CD4-positive, alpha-beta T cell treated with Interleukin-17A for 4 hours (primary cell): ENCODE measurements at places on chromosomes 12 and 14.

DNA sequence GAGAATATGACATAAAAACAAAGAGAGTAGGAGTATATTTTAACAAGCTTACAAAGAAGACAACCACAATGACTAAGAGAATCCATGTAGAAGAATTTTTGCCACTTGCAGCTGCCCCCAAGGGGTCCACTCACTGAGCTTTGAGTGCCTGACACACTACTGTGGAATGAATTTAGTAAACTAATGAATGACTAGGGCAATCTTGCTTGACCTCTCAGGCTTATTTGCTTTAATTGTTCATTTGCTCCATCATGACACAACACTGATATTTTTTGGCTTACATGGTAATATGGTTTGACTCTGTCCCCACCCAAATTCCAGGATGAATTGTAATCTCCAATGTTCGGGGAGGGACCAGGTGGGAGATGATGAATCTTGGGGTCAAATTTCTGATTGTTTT lies 249.1 kb upstream of the FAR2 start:
- no peak for DNase-seq

- no peak for DNase-seq
Measured at GRCh38 chr12:27271206-27271605, 27.1 kb downstream of the STK38L start.

DNA sequence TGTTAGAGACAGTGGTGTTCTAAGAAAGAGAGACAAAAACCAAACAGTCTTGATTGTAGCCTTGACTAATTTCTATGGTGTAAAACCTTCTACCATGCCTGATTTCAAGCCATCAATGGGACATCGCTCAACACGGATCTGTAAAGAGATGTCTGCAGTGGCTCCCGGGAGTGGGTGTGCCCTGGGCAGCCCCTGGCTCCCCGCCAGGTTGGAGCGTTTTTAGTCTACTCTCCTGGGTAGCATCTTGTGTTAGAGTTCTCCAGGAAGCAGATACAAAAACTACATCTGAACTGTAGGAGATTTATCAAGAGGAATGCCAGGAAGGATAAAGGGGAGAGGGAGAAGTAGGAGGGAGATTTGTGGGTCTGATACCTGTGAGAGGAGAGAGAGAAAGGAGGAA lies 1212.9 kb downstream of the BCL11B start:
- no peak for DNase-seq

DNA sequence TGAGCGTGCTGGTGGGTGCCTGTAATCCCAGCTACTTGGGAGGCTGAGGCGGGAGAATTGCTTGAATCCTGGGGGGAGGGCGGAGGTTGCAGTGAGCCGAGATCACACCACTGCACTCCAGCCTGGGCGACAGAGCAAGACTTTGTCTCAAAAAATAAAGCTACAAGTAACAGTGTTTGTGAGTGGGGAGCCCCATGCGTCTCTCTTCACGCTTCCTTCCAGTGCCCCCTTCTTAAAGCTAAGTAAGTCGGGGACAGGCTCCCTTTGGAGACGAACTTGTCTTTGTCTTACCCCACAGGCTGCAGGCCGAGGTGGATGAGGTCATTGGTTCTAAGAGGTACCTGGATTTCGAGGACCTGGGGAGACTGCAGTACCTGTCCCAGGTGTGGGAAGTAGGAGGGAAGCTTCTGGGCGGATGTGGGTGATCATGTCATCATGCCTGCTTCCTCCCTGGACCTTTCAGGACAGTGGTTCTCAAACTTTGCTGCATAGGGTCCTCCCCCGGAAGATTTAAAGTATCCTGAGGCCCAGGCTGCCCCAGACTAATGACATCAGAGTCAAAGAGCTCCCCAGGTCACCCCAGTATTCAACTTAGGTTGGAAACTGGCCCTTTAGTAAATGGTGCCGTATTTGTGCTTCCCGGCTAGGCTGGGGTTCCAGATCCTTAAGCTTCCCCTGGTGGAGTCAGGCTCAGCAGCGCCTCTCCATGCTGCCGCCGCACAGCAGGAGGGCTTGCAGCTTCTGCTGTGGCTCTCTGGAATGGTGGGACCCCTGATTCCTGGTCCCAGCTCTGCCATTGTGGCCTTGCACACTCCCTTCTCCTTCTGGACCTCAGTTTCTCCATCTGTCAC lies 37.1 kb downstream of the CYP46A1 start:
- DNase-seq, result no peak

DNA sequence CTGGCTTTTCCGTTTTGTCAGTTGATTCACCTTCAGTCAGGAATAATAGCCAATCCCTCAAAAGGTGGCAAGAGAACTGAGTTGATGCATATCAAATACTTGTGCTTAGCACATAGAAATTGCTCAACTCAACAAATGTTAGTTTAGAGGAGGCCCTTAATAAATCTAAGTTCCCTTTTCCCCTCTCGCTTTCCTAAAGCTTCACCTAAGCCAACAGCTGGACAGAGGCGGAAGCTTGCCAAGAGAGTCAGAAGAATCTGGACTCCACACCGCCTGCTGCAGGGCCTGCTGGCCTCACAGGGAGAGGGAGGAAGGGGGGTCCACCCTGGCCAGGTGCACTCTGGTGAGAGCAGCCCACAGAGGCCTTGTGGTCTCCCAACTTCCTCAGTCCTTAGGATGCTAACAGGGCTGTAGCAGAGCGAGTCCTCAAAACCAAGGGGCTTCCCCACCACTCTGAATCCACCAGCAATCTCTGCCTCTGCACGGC lies 213.1 kb downstream of the CHST11 start:
- peak; percentile 23 for DNase-seq

DNA sequence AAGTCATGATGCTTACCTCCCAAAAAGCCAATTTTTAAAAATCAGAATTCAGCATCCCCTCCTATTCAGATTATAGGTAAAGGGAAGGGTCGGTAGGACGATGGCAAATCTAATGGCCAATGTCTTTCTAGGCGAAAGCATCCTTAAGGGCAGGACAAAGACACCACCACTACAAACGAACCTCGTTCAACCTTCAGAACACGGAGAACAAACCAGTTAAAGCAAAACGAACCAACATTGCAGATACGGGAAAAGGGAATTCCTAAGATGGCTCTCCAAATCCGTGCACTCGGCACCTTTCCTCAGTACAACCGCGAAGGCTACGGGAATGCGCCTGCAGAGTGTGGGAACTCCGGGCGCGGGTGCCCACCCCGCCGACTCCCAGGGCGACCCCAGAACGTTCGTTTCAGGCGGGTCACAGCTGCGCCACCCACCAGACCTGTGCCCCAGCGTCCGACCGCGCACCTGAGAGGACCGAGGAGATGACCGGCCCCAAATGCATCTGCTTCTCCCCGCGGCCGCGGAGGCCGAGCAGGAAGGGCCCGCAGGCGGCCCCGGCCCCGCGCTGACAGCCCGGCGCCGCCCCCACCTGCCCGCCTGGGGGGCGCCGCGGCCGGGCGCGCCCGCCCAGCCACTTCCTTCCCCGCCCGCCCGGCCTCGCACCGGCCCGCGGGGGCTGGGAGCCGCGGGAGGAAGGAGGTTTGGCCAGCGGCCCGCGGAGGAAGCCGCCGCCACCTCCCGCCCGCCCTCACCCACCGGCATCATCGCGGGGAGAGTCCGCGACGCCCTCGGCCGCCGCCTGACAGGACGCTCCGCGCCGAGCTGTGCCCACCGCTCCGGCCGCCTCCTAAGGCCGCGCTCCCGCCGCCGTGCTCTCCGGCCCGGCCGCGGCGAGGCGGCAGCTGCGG lies 578 bp downstream of the PPP1R13B start:
- DNase-seq, result peak; percentile 39

- DNase-seq, result no peak
Measured at GRCh38 chr12:54648265-54648664, at the start of gene DCD. Gene DCD, minus strand, starts transcription at chr12:54648365. Its CDS starts 62 bp downstream, at chr12:54648303.

DNA sequence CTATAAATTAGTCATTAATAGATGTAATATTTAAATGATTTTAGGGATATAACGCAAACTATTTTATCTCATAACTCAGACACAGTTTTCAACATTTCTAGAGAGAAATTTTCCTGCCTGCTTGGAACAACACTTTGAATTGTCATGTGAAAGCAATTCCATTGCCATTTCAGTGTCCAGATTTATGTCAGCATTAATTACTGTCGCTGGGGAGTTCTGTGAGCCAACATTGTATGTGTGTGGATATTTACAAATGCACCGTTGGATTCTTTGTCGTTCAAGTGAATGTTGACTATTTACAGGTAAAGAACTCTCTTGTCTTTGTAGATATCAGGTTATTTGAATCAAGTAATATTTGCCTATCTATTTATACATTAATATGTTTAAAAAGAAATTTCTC lies 465.3 kb upstream of the RGS6 start:
- DNase-seq, result no peak

GRCh38 chr12:128818065-128819022 lies 5.4 kb downstream of the SLC15A4 start:
- no peak for DNase-seq

- no peak for DNase-seq
Measured at GRCh38 chr12:68759852-68760251, 13.9 kb downstream of the SLC35E3 start.

DNA sequence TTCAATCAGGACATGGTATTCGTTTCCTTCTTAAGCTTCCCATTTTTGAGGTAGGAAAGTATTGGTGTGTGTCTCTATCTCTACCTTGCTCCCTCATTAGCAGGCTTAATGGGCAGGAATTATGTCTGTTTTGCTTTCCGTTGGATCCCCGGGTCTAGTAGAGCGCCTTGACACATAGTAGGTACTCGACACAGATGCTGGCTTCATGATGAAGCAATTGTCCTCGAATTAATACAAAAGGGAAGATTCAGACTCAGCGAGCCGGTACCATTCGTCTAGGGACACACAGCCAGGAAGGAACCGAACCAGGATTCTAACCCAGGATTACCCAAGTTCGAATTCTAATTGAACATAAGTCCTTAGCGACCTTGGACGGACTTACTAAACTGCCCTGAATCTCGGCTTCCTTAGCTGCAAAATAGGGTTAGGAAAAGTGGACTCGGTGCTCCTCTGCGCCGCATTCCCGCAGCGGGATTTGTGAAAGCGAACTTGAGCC lies 496 bp upstream of the ISCU start:
- DNase-seq, result peak; percentile 13

GRCh38 chr14:104700225-104700651 lies 10.8 kb downstream of the INF2 start:
- no peak for DNase-seq

GRCh38 chr12:63820427-63820826 lies 24.1 kb upstream of the SRGAP1 start:
- no peak for DNase-seq

DNA sequence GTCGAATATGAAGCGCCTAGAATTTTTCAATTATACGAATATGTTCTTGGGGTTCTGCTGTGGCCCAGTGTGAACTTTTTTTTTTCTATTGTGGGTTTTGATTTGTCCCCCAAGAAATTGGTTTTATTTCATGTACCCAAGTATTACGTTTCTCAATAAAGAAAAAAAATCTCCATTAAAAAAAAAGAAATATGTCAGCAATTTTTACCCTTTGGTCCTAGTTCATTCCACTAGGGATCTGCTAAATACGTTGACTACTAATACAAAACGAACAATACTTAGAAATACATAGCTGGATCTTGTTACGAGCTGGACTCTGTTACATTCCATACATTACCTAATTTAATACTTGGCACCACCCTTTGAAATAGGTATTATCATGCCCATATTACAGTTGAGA lies 216.9 kb downstream of the SLC16A7 start:
- no peak for DNase-seq

DNA sequence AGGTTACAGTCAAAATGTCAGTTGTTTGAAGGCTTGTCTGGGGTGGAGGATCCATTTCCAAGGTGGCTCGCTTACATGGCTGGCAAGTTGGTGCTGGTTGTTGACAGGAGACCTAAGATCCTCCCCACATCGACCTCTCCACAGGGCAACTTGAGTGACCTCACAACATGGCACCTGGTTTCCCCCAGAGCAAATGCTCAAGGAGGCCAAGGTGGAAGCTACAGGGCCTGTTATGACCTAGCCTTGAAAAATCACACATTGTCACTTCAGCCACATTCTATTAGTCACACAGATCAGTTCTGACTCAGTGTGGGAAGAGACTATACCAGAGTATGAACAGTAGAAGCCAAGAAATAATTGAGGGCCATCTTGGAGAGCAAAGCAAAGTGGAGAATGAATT lies 11.3 kb upstream of the GNG2 start:
- DNase-seq, result peak; percentile 29

DNA sequence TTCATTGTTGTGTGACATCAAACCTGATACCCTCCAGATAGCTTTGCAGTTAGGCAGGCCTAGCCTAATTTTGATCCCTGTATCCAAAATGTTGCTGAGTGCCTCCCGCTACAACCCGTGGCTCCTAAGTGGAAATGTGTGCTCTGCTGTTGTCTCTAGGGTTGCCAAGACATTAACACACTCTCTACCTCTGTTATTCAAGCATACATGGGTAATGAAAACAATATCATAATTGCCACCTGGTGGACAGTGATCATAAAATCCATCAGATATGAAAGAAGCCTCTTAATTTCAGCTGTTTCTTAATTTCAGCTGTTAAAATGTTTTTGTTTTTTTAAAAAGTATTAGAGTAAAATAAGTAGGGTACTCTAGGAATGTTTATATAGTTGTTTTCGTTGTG lies 93.5 kb downstream of the PLEKHA5 start:
- no peak for DNase-seq

- DNase-seq, result no peak
Measured at GRCh38 chr14:61051621-61052020, 70.6 kb downstream of the SLC38A6 start.

DNA sequence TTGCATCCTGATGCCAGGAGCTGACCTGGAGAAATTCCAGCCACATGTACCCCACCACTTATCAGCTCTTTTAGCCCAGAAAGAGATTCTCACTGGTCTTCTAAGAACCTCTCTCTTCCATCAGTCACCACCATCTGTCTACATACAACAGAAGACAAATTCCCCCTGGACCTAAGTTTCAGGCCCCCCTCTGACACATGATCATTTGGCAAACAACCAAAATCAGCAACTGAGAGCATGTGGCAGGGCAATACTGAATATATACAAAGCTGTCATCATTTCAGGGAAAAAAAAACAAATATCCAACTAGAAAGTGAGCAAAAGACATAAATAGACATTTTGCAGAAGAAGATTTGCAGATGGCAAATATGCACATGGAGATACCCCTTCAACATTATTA lies 180.2 kb downstream of the FOXN3 start:
- no peak for DNase-seq

- peak; percentile 12 for DNase-seq
Measured at GRCh38 chr12:54680374-54680773, 32.2 kb upstream of the DCD start.

DNA sequence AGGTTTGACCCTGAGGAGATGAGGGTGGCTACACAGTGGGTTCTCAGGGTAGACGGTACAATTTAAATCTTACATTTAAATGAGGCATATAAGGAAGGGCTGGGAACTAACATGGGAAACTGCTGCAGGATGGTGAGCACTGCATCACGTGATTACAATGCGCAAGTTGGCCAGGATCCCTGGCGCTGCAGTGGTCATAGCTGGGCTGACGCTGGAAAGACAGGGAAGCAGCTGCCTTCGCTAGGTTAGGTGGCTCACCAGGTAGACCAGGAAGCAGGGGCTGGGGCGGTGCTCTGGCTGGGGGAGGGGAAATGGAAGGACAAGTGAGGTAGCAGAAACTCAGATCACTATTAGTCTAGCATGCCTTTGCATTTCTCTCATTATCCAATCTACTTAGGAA lies 149.9 kb downstream of the FOXN3 start:
- DNase-seq, result no peak

GRCh38 chr12:4984971-4985370 lies 58.7 kb upstream of the KCNA5 start:
- DNase-seq, result no peak
